Germinal center (tissue), 1 donor: ENCODE measurements at places on chromosomes 16 and 17.

DNA sequence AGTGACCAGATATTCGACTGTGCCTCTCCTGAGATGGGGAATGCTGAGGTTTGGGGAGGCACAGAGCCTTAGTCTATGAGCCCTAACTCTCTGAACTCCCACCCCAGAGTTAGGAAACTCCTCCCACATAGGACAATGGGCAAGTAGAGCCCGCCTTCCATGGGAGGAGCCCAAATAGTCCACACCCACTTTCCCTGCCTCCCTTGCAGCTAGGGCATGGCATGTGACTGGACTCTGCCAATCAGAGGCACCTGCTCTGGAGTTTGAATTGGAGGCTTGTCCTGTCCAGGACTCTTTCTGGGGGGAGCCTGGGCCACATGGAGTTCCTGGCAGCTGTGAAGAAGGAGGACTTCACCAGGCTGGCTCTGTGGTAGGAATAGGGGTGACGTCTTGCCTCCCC is 48.4 kb downstream of the SOCS1 start:
- DNase-seq = no peak

- no peak for DNase-seq
Observed at GRCh38 chr17:44417553-44417952, 28.1 kb upstream of the ITGA2B start.

- DNase-seq = no peak
Observed at GRCh38 chr16:2159175-2159838, 3.7 kb downstream of the TRAF7 start.

DNA sequence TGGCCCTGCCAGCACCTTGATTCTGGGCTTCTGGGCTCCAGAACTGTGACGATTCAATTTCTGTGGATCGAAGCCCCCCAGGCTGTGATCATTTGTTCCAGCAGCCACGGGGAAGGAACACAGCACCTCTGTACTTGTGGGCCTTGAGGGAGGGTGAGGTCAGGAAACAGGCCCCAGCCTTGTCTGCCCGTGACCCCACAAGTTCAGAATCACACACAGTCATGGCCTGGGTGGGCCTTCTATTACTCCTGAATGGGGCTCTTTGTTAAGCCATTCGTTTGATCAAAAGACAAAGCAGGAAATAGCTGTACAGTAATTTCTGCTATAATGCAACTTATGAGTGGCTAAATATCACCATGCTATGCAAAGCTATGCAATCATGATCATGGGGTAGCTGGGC is 10.1 kb downstream of the ST6GALNAC2 start:
- DNase-seq = no peak

DNA sequence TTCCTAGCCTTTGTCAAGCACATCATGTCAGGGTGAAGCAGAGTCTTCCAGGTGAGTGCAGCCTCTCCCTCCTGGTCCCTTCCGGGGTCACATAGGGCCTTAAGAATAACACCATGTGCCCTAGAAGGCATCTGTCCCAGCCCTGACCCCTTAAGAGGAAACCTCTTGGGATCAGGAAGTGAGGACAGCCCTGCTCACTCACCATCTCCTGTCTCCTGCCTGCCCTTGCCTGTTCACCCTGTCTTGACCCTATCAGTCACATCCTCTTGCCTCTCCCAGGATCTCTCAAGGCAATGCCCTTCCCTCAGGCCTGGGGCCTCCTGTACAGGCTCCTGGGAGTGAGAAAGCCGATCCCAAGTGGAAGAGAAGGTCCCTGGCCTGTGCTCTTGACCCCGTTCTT is 13.9 kb downstream of the MYL4 start:
- DNase-seq = no peak

DNA sequence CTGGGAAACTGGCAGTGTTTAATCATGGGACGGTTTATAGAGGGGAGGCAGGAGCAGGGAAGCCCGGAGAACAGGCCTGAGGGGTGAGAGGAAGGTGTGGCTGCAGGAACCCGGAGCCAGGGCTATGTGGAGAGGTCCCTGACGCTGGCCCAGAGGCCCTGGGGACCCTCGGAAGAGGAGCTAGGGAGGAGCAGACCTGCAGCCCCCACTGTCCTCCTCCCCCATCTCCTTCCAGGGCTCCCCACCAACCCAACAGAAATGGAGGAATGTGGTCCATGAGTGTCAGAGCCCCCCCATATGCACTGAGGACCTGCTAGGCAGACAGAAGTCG is 20.3 kb downstream of the TMEM235 start:
- no peak for DNase-seq

DNA sequence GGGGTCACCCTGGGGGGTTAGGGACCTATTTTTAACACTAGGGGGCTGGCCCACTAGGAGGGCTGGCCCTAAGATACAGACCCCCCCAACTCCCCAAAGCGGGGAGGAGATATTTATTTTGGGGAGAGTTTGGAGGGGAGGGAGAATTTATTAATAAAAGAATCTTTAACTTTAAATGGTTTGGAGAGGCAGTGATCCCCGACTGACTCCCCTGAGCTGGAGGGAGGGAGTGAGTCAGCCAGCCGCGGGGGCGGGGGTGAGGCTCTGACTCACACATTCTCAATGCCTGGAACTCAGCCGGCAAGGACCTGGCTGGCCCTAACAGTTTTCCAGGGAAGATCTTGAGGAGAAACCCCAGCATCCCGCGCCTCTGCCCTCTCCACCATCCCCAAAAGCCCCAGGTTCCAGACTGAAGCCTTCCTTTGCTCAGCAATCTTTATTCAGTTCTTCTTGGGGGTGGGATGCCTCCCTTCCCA is 1.5 kb downstream of the HCFC1R1 start:
- DNase-seq = no peak

DNA sequence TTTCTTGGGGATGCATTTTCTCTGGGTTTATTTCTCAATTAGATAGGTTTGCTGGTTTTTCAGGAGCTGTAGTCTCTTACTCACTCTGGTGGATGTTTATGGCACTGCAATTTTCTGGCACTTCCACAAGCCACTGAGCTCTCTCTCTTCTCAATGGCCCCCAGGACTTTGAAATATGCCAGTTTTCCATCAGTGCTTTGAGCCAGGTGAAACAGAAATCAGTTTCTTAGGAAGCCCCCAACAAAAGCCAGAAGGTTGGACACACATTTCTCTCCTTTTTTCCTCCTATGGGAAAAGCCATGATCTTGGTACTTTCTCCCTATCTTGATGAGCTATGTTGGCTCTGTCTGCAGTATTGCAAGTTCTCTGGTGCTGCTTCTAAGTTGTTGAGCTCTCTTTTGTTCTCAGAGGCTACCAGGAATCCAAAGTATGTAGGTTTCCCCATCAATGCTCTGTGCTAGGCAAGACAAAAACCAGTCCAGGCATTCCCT is 90.7 kb upstream of the SMIM36 start:
- peak; percentile 54 for DNase-seq

GRCh38 chr16:80778703-80779102 is 25.7 kb downstream of the CDYL2 start:
- no peak for DNase-seq

- DNase-seq = no peak
Observed at GRCh38 chr17:28693869-28694268, 17.8 kb downstream of the PROCA1 start.

GRCh38 chr16:23163921-23164320 is 14.7 kb upstream of the USP31 start:
- DNase-seq = no peak

GRCh38 chr16:78909226-78909625 is 691.3 kb downstream of the MAF start:
- DNase-seq = no peak

- DNase-seq = no peak
Observed at GRCh38 chr17:77750427-77751043, 208.0 kb upstream of the TNRC6C start.

DNA sequence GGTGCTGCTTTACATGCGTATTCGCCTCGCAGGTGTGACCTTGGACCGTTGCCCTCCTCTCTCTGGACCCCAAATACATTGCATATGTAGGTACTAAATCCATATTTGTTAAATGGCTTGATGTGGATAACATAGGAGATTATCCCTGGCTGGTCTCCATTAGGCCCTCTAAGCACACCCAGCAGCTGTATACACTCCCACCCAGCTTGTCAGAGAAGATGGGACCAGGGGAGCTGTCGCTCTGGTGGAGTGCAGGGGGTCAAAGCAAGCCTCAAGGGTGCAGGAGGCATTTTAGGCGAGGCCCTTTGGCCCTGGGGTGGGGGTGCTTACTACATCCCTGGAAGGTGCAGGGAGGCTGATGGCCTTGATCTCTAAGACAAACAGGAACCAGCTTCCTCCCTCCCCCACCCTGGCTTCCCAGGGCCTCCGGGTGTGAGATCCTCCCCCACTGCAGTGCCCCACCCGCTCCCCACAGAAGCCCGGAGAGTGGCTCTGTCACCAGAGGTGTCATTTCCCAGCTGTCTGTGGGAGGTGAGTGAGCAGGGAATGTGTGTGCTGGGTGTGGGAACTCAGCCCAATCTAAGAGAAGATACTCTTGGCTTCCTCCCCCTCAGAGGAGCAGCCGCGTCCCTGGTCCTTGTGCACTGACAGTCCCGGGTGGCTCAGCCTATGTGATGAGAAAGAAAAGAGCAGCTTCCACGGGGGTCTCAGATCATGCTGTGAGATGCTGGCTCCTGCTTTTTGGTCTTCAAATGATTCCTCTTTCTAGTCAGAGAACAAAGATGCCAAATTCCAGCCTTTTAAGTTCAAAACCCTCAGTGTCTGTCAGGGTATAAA is 1.4 kb upstream of the VAMP2 start:
- DNase-seq = no peak

GRCh38 chr16:84292011-84292410 is 2.7 kb upstream of the WFDC1 start:
- no peak for DNase-seq

GRCh38 chr17:80387071-80387470 is 27.9 kb upstream of the ENDOV start:
- DNase-seq = no peak

DNA sequence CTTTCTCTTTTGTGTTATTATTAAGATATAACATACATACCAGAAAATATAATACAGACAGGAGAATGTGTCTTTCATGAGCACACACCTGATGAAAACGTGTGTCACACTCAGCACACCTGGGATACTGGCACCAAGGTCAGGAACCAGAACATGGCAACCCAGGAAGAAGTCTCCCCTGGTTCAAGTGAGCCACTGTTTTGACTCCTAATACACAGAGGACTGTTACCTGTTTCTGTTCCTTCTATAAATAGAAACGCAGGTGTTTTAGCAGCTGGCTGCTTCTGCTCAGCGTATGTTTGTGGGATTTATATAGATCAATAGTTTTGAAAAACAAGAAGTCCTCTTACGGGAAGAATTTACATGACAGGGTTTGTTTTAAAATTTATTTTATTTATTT is 3.5 kb downstream of the SEC14L1 start:
- DNase-seq = peak; percentile 42

DNA sequence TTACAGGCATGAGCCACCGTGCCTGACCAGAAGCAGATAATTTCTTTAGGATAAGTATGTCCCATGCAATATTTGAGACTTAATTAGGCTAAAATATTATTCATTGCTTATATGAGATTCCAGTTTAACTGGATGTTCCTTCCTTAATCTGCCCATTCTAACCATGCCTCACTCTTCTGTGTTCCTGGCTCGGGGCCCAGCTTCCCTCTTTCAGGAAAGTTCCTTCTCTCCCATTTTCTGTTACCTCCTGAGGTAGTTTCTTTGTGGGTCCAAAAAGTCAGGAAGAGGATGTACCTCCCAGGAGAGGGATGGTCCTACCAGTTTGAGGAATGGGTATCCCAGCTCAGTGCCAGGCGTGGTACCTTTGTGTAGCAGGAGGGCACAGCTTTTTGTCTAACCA is 23.3 kb downstream of the UNK start:
- no peak for DNase-seq

DNA sequence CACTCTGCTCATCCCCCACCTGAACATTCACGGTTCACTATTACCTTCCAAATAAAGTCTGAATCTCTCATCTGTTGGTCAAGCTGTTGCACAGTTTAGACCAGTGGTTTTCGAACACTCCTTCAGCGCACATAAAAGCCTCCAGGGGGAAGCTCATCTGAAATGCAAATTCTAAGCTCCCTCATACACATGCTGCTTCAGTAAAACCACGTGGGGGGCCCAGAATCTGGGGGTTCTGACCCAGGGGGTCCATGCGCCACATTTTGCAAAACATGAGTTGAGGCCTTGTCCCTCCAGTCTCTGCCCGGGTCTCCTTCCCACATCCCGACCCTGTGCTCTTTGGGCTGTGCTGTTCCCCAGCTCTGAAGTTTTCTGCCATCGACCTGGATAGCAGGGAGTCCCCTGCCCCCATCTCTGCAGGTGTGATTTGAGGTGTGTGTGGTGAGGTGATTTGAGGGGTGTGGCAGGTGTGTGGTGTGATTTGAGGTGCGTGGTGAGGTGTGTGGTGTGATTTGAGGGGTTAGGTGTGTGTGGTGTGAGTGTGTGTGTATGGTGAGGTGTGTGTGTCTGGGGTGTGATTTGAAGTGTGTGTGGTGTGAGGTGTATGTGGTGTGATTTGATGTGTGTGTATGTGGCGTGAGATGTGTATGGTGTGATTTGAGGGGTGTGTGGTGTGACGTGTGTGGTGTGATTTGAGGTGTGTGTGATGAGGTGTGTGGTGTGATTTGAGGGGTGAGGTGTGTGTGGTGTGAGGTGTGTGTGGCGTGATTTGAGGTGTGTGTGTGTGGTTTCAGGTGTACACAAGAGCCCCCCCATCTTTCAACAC is 4.8 kb upstream of the RAB37 start:
- no peak for DNase-seq

- DNase-seq = no peak
Observed at GRCh38 chr17:38731526-38732294, 1.6 kb downstream of the CISD3 start.

GRCh38 chr16:23962001-23962400 is 126.2 kb downstream of the PRKCB start:
- no peak for DNase-seq

DNA sequence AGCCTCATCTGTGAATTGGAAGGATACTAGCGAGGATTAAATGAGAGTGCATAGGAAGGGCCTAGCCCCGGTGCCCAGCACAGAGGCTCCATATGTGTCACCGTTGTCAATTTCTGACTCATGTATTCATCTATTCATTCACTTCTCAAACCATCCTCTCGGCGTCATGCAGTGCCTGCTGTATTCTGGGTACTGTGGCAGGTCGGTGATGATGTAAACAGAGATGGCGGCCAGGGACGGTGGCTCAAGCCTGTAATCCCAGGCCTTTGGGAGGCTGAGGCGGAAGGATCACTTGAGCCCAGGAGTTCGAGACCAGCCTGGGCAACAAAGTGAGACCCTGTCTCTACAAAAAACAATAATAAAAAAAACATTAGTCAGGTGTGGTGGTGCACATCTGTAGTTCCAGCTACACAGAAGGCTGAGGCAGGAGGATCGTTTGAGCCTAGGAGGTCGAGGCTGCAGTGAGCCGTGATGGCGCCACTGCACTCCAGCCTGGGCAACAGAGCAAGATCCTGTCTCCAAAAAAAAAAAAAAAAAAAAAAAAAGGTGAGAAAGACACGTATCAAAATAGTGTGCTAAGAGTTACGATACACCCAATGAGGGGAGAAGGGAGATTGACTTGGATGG is 4.3 kb upstream of the PPP1R1B start:
- DNase-seq = no peak

- no peak for DNase-seq
Observed at GRCh38 chr17:7388856-7389255, 5.5 kb downstream of the PLSCR3 start.

DNA sequence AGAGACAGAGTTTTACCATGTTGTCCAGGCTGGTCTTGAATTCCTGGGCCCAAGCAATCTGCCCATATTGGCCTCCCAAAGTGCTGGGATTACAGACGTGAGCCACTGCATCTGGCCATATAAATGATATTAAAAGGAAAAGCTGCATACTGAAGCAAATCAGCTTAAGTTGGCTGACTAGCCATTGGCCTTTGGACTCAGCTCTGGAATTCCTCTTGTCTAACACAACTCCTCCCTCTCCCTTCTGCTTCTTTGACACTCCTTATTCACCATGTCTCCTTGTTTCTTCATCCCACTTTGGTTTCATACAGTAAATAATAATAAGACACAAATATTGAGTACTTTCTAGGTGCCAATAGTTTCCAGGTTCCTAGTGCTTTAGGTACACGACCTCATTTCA is 7.5 kb downstream of the KRT12 start:
- no peak for DNase-seq
